ENCODE measurements at places on chromosomes 2 and 18. TPM values are rescaled to one million over a fixed set of nuclear protein-coding genes. Genes with fewer than 3 reads are reported as not detected.

GRCh38 chr2:241577413-241578122, 19.0 kb downstream of the BOK start:
- DNase-seq = no peak
- H3K36me3 ChIP-seq = no peaks in the 10 kb centered on the region
- H3K4me3 ChIP-seq = no peak overlapping the region
- H3K27ac ChIP-seq = no peak overlapping the region

GRCh38 chr2:42254186-42254895, 85.2 kb downstream of the EML4 start:
- peaks cover 9% of the 10 kb centered on the region for H3K36me3 ChIP-seq
- H3K27ac ChIP-seq = no peak overlapping the region
- peaks cover 12% of the 10 kb centered on the region for H3K4me1 ChIP-seq

DNA sequence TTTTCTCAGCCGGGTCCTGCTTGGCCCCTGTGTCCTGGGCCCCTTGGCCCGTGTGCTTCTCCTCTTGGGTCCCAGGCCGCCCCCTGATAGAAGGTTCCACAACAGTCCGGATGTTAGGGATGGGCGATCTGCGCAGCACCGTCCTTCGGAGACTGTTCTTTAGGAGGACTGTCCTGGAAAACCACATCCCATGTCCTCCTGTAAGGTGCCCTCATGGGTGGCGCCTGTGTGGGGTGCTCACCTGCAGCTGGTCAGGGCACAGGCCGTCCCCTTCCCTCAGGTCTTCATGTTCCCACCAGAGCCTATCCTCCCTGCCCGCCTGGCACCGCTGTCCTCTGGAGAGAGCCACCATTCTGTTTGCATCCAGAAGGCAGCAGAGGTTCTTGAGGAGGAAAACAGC, 50.0 kb downstream of the CTDP1 start:
- H3K4me3 ChIP-seq = no peak overlapping the region
- H3K27ac ChIP-seq = no peak overlapping the region
- H3K27me3 ChIP-seq = no peaks in the 10 kb centered on the region
- peaks cover 51% of the 10 kb centered on the region for H3K36me3 ChIP-seq

The ANKRD30BL gene
- not detected for total RNA-seq

The CASP8 gene
- 404 TPM for total RNA-seq

The GALNT14 gene
- not detected for total RNA-seq

The MALL gene
- total RNA-seq = not detected

DNA sequence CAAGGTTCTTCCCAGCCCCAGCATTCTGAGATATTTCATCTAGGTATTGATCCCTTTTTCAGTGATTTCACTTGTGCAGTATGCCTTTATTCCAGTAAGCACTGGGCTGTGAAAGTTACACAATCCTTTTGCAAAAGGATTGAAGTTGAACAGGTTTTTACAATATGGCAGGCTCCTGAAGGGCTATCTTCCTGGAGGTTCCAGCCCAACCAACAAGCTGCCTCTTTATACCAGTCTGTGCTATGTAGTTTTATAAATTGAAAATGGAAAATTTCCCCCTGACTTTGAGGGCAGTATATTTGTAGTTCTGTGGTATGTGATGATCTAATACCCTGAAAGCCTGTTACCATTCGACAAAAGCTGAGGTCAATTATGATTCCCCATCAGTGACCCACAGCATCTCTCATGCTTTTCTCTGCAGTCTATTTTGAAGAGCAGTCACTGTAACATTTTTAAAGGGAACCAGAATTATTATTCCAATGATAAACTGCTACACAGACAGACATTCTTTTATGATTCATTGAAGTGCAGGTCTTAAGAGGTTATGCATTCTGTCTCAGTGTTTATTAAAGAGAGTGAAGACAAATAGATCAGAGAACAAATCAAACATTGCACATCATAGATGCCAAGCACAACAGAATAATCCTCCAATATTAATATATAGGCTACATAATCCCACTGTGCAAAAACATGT, 35.2 kb upstream of the STPG4 start:
- no peaks in the 10 kb centered on the region for H3K27me3 ChIP-seq
- DNase-seq = no peak
- no peaks in the 10 kb centered on the region for H3K36me3 ChIP-seq

DNA sequence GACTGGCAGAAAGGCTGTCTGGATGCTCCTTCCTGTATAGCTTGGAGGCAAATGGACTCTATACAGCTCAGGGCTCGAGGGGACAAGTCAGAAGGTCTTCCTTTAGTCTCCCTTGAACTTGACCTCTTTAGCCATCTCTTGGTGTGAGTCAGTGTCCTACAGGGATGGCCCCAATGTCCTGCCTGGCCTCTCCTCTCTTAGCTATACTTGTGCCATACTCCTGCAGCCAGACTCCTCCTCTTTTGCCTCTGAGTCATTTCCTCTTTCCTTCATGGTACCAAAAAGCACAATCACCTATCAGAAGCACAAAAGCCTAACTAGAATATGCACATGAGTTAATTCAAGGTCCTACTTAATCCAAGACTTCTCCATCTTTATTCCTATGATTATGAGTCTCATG, 112.7 kb downstream of the XRCC5 start:
- no peak overlapping the region for H3K4me3 ChIP-seq
- peaks cover 33% of the 10 kb centered on the region for H3K4me1 ChIP-seq
- DNase-seq = no peak

The SLC66A2 gene
- 62.4 TPM for total RNA-seq

The KLHL29 gene
- total RNA-seq = 0.33 TPM

The BMP10 gene
- total RNA-seq = not detected

- no peak for DNase-seq
- no peak overlapping the region for H3K27ac ChIP-seq
- H3K4me3 ChIP-seq = no peak overlapping the region
Measured at GRCh38 chr2:164802095-164802707, 39.4 kb downstream of the COBLL1 start.

DNA sequence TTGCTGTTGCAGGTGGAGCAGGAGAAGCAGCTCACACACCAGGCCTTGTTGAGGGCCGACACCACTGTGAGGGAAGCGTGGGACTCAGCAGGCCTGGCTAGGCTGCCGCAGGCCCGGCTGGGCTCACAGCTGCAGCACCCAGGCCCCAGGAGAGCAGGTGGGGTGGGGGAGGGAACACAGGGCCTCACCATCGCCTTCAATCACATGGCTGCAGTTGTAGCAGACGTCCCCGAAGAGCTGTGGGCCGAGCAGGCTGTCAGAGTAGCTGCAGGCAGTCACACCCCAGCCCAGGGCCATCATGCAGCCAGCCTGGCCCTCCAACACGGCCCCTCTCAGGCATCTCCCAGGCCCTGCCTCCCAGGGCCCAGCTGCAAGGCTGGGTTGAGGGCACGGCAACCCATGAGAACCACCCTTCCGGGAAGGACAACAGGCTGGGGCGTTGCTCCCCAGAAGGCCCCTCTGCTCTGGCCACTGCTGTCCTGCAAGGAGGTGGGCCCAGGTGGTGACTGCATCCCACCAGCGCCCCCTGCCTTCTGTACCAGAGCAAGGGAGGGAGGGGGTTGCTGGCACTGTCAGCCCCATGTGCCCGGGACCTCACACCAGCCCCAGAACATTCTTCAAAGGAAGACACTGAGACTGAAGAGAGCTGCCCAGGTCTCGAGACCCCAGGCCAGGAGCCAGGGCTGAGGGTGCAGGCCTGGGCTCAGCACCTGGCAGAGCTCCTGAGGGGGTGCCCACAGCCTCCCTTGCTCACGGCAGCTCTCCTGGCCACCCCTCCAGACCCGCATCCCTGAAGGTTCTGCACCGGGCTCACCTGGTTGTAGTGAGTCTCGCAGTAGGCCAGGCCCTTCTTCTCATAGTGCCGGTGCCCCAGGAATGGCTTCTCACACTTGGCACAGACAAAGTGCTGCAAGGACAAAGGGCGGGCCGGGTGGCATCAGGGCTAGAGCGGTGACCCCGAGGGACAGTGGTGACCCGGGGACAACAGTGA, 5.6 kb upstream of the GPR17 start:
- no peak for DNase-seq
- H3K36me3 ChIP-seq = no peaks in the 10 kb centered on the region
- H3K4me1 ChIP-seq = peaks cover 58% of the 10 kb centered on the region
- H3K27ac ChIP-seq = peak overlapping the region; percentile 25
- no peaks in the 10 kb centered on the region for H3K27me3 ChIP-seq
